Left hindlimb (tissue), 1 donor: ENCODE measurements at places on chromosomes 5 and 9.
A peak's percentile ranks its signal among the peaks of the same experiment; 100 is the strongest.

DNA sequence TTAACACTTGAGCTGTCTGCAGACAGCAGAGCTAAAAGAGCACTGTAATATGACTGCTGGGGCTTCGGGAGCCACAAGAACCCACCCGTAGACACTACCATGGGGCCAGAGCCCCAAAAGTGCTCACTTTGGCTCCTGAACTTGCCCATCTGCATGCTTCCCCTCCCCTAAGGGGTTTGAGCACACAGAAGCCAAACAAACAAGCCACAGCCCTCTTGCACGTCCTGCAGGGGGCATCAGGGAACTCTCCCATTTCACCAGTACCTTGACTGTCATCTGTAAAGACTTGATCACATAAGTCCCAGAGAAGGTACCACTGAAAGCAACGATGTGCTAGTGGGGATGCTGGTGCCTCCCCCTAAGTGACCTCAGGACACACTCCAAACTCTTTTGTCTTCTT is 681.8 kb downstream of the SEMA5A start:
- no peak for DNase-seq

GRCh38 chr9:15755660-15756059 is 202.8 kb downstream of the CCDC171 start:
- no peak for DNase-seq

- DNase-seq: no peak
These were observed 15.8 kb upstream of the KIF4B start for GRCh38 chr5:154997746-154998145.

GRCh38 chr9:92763721-92764380 is 782 bp downstream of the BICD2 start:
- DNase-seq: peak; percentile 55

DNA sequence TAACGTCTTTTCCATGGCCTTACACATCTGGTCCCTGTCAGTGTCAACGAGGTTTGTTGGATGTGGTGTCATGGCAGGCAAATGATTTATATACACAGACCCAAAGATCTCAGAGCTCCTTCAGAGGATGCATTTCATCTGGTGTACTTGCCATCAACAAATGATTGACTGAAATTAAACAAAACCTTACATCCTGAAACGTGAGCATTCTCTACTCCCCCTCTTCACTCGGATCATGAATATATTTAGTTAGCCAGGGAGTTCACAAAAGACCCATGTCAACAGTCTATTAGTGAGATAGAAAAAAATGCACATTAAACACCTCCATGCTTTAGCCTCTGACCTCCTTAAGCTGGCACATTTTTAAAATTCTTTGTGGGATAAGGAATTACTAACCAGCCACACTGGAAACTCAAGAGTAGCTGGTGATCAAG is 215.6 kb downstream of the EFNA5 start:
- DNase-seq: no peak

GRCh38 chr5:128695791-128696530 is 157.9 kb upstream of the FBN2 start:
- no peak for DNase-seq

GRCh38 chr5:98763001-98763630 is 10.3 kb upstream of the RGMB start:
- peak; percentile 42 for DNase-seq
